ENCODE measurements at places on chromosomes 4 and X.
A peak's percentile ranks its signal among the peaks of the same experiment; 100 is the strongest.

GRCh38 chr4:135949931-135950330 is 1582.4 kb downstream of the PCDH18 start:
- no peak for DNase-seq

GRCh38 chr4:17492876-17493275 is 19.0 kb downstream of the QDPR start:
- DNase-seq: no peak

- DNase-seq: no peak
Observed at GRCh38 chr4:121877041-121877773, 6.9 kb upstream of the BBS7 start.

GRCh38 chr4:146232131-146232722 is 17.9 kb downstream of the REELD1 start:
- no peak for DNase-seq

DNA sequence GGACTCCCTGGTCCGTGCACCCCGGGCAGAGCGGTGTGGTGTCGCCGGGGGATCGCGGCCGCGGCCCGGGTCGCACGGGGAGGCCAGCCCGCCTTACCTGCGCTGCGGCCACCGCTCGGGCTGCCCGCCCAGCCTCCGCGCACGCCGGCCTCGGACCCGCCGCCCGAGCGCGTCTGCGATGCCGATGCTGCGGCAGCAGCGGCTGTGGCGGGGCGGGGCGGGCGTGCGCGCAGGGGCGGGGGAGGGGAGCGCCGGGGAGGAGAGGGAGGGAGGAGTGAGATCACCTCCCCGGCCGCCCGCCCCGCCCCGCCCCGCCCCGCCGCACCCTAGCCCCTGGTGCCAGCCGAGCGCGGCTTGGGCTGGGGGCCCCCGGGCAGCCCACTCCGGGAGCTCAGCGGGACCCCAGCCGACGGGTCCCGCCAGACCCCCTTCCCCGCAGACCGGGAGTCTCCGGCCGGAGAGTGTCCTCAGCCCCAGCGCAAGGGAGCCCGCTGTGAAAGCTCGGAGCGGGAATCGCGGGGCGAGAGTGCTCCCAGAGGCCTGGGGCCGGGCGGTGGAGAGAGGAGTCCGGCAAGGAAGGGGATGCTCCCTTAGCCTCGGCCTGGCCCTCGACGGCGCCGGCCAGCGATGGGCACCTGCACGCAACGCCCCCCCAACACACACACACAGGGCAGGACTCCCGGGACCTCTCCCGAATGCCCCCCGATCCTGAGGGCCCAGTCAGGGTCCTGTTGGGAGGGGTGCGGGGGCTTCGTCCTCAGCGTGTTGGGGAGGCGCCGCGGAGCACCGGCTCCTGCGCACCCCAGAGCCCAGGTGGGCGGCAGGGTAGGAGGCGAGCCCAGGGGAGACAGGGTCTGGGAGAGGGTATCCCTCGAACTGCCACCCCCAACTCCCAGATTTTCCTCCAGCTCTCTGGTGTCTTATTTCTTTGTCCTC is at the start of gene L1CAM:
Gene L1CAM, minus strand, starts transcription at position 206 of the 936 bp plus-strand sequence. CDS start 10,337 bp downstream, outside the sequence.
- peak; percentile 33 for DNase-seq

- no peak for DNase-seq
Observed at GRCh38 chr4:100042235-100042634, 92.2 kb upstream of the H2AZ1 start.

DNA sequence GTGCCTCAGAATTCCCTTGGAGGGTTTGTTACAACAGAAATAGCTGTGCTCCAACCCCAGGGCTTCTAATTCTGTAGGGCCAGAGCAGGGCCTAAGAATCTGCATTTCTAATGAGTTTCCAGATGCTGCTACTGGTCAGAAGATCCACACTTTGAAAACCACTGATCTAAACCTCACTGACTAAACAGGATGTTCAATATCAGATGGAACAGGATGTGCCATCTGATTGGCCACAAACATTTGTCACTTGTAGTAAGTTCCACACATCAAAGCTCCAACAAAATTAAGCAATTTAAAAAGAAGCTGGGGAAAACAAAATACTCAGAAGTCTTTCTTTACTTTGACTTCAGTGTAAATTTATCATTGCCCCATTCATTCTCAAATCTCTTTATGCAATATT is 14.3 kb downstream of the CASK start:
- peak; percentile 57 for DNase-seq

All from CD4-positive, alpha-beta T cell treated with Interleukin-21 for 1 hour (primary cell).